Naive thymus-derived CD4-positive, alpha-beta T cell (primary cell): ENCODE measurements at places on chromosomes 1 and 21. TPM values are rescaled to one million over a fixed set of nuclear protein-coding genes. Genes with fewer than 3 reads are reported as not detected.
A peak's percentile ranks its signal among the peaks of the same experiment; 100 is the strongest.

DNA sequence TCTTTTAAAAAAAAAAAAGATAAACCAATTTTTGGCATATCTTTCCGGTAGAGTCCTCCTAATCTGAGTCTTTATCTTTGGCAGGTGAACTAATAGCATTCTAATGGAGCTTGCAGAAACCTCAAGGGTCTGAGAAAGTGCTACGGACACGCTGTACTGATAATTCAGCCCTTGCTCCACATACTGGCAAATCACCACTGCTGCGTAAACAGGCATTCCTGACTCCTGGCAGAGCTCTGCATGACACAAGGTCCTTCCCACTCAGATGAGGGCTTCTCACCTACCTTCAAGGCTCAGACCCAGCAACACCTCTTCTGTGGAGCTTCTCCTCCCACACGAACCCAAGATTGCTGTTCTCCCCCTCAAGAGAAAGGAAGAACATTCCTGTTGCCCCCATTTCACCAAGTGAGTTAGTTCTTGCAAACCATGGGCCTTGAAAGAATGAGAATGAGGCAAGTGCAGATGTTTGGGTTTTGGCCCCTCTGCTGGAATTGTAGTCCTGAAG is 48.0 kb downstream of the LYST start:
- DNase-seq, result no peak

GRCh38 chr1:236689713-236690569 is 3.6 kb downstream of the ACTN2 start:
- DNase-seq, result no peak

- no peak for DNase-seq
These were observed 814 bp downstream of the A3GALT2 start for GRCh38 chr1:33319949-33320618.

GRCh38 chr1:198272492-198272891 is 115.7 kb downstream of the NEK7 start:
- DNase-seq, result no peak

GRCh38 chr1:207081088-207081487 is 7.6 kb upstream of the C4BPB start:
- no peak for DNase-seq

GRCh38 chr21:34100790-34101189 is 27.4 kb downstream of the MRPS6 start:
- DNase-seq, result no peak

GRCh38 chr1:170567214-170567613 is 35.2 kb downstream of the GORAB start:
- DNase-seq, result no peak

- DNase-seq, result no peak
These were observed 13.0 kb upstream of the SAMSN1 start for GRCh38 chr21:14559102-14559501.

DNA sequence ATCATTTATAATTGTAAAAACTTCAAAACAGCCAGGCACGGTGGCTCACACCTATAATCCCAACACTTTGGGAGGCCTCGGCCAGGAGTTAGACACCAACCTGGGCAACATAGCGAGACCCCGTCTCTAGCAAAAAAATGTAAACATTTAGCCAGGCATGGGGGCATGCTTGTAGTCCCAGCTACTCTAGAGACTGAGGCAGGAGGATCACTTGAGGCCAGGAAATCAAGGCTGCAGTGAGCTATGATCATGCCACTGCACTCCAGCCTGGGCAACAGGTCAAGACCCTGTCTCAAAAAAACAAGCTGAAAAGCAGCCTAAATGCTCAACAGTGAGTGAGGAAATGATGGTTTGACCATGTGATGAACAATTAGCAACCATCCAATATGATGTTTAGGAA is 7.3 kb downstream of the C1orf167 start:
- no peak for DNase-seq

DNA sequence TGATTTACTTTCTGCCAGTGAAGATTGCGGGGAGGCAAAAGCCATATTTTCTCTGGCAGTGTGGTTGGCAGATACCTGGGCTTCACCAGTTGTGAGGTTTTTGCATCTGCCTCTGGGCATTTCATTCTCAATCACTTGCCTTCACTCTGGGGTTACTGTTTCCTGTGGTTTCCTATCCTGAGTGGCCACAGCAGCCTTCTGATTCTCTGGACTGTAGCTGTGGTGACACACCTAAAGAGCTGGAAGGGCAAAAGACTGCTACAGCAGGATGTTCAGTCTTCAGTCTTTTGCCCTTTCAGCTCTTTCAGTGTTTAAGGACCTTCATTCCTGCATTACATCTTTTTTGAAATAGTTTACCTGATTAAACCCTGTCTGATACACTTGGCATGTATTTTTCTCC is 50.5 kb upstream of the GPR52 start:
- DNase-seq, result no peak

DNA sequence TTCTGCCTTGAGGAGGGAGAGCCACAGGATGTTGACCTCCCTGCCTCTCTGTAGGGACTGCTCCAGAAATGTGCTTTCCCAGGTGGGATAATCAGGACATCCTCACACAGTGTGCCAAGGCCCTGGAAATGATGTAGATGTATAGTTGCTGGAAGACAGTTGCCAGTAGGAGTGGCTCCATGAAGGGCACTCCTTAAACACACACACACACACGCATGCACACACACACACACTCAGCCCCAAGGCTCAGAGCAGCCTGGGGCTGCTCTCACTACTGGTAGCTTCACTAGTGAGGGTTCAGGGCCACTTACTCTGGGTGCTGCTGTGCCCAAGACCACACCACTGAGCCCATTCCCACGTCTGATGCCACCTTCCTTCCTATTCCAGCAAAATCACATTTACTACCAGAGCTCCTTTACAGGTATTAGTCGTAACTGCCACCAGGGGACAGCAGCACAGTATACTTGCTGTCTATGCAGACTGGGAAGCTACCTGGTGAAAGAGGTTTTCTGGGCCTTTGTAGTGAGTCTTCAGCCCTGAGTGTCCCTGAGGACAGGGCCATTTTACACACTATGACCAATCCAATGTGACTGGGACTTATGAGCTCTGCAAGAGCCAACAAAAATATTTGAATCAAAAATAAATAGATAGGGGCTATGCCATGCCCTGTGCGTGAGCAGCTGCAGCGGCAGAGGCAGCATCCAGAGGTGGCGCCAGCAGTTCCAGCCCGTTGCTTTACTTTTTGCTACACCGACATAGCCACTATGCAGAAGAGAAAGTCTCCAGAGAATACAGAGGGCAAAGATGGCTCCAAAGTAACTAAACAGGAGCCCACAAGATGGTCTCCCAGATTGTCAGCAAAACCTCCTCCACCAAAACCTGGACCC is 15.0 kb downstream of the CRNN start:
- DNase-seq, result no peak

DNA sequence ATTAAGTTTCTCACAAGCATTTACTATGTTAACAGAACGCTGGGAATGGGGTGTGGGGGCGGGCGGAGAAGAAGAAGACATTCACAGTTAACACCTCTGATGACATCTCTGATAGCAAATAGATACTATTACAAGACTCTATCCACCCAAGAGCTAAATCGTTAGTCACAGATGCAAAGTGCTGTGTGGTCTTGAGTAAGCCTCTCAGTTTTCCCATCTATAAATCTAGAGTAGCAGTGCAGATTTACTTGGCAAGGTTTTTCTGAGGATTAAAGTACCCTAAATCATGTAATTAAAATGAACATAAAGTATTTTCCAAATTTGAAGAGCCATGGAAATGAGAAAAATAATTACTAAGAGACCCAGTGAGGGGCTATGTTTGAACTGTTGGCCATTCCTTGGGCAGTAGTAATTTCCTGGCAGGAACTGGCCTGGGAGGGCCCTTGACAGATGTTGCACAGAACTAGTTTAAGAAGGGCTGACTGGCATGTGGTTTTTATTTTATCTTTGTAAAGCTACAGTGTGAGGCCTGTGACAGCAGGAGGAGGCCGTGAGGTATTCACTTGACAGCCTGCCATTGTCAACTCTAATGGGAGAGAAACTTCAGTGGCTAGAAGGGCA is 58.7 kb upstream of the APOBEC4 start:
- DNase-seq, result no peak

DNA sequence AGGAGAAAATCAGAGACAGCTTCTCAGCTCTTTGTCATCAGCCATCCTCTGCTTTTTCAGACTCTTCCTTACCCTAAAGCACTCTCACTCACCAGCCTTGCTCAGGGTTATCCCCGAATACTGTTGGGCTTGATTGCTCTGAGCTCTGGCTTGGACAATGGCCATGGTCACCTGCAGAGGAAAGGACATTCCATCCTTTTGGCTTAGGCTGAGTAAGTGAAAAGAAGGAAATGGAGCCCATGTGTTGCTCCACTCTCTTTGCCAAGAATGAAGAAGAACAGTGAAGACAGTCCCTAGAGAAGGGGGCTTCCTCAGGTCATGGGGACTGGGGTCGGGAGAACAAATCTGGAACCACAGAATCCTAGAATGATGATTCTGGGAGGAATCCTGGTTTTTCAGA is 2.3 kb downstream of the MTMR11 start:
- DNase-seq, result no peak

DNA sequence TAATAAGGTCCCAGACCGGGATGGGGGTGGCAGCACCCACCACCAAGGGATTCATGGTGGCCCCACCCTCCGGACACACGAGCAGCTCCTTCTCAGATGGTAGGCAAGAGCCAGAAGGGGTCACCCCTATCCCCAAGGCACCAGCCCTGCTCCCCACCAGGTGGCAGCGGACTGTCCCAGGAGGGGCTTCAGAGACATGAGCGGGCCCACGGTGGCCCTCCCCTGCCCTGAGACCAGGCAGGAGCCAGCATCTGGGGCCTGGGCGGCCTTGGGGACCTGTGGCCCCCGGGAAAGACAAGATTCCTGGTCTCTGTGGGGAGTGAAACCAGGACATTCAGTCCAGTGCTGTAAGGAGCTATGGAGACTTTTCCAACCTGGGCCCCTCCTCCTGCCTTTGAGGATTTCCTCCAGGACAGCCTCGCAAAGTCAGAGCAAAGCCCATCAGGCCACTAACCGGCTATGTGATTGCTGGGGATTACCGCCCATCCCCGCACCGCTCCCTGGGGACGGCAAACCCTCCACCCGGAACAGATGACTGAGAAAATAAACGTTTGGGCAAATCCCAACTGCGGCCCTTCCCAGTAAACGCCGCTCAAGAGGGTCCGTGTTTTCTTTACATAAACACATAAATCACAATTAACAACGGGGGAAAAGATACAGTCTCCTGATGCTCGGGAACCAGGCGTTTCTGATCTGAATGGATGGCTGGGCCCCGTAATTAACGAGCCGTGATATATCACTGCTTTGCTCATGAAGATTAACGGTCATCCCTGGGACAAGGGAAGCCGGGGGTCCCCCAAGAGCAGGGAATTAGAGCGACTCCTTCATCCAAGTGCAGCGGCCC is 50.9 kb upstream of the ARHGEF16 start:
- no peak for DNase-seq

DNA sequence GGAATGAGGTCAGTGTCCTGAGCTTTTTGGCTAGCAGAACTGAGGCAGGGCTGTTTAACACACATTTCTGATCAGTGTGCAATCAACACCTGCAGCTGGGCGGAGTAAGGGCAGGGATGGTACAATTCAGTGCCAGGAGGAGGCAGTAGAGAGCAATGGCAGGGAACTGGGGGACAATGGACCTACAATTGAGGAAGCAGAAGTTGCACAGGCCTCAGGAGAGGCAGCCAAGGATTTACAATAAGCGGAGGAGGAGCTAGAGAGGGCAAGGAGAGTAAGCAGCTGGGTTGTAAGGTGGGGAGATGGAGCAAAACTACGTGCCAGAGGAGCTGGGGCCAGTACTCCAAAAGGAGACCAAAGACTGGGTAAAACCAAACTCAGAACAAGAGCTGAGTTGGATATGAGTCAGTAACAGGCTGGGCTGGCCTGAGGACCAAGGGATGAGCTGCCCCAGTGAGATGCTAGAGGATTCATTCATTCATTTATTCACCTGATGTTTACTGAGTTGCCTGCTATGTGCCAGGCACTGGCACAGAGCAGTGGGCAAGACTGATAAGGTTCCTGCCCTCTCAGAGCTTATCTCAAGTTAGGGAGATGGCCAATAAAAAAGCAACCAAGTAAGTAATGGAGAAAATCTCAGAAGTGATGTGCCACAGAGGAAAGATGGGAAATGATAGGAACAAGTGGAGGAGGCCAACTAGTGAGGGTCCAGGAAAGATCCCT is 10.4 kb upstream of the GALE start:
- peak; percentile 50 for DNase-seq

The C1orf185 gene
- total RNA-seq, result not detected

The ST6GALNAC3 gene
- 0.38 TPM in 1 of 2 replicates, not detected in the other for total RNA-seq

The FLVCR1 gene
- total RNA-seq, result 10.9 and 12.2 TPM in 2 replicates

The SPATA21 gene
- not detected for total RNA-seq

The LRRC53 gene
- not detected for total RNA-seq

The HMGCS2 gene
- total RNA-seq, result not detected
